ENCODE measurements at places on chromosomes 3 and 15. TPM values are rescaled to one million over a fixed set of nuclear protein-coding genes. Genes with fewer than 3 reads are reported as not detected.

Gene ACP3
- 0.62 TPM for total RNA-seq

- peak; percentile 72 for DNase-seq
Observed at GRCh38 chr15:99981191-99981647, 248.0 kb upstream of the LYSMD4 start.

- peak; percentile 23 for DNase-seq
Observed at GRCh38 chr15:55743729-55744655, 1.0 kb upstream of the PRTG start.

DNA sequence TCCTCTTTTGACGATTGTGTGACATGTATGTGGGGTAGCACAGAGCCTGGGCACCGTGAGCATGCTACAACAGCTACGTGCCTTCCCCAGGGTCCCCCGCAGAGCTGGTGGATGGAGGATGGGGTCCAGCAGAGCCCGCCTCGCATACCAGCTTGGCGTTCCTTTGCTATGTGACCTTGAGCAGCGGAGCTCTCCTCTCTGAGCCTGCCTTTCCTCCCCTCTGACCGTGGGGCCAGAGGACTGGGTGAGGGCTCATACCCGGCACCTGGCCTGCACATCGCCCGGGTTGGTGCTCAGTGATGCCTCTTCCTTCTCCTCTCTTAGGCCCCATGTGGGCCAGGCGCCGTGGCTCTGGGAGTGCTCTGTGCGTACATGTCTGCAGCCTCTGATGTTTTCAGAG is 73.4 kb downstream of the FBLN2 start:
- DNase-seq: peak; percentile 43

DNA sequence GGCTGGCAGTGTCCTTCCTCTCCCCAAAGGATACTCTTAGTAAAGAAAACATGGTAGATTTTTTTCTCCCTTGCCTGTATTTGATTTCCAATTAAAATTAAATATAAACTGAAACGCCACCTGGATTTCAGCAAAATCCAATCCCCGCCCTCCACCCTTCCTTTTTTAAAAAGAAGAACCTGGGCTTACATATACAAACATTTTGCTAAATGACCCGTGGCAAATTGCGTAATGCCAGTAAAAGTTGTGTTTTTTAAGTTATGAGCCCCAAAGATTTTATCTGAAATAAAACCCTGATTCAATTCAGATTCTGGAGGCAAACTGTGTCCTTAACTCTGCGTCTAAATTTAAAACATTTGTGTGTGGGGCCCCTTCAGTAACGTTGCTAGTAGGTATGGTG is 403.0 kb downstream of the FOXP1 start:
- no peak for DNase-seq

DNA sequence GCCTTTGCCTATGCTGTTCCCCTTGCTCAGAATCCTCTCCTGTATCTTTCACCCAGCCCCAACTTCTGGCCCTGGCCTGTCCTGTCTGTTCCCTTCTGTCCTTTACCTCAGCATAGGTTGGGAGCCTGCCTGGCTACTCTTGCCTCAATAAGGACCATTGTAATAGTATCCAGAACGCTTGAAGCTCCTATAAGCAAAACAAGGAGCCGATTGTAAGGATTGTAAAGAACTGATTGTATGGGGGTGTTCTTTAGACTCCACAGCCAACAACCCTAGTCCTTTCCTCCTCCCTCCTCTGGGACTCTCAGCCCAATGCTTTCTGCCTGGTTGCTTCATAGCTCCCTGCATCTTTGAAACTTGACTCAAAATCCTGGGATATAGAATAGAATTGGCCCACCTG is 18.7 kb upstream of the RAD54L2 start:
- DNase-seq: no peak

DNA sequence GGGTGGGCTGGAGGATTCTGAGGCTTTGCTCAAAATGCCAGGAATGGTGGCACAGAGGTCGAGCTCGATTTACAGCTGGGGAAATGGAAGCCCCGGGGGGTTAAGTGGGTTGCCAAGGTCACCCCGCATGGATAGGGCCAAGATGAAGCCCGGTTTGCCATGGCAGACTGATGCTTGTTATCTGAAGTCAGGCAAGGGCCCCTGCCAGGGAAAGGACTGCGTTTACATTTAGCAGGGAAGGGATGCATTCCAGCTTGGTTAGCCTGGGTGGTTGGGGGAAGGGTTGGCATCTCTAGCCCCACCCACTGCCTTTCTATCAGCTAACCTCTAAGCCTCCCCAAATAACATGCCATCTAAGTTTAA is 79.0 kb downstream of the RPLP1 start:
- DNase-seq: peak; percentile 62

DNA sequence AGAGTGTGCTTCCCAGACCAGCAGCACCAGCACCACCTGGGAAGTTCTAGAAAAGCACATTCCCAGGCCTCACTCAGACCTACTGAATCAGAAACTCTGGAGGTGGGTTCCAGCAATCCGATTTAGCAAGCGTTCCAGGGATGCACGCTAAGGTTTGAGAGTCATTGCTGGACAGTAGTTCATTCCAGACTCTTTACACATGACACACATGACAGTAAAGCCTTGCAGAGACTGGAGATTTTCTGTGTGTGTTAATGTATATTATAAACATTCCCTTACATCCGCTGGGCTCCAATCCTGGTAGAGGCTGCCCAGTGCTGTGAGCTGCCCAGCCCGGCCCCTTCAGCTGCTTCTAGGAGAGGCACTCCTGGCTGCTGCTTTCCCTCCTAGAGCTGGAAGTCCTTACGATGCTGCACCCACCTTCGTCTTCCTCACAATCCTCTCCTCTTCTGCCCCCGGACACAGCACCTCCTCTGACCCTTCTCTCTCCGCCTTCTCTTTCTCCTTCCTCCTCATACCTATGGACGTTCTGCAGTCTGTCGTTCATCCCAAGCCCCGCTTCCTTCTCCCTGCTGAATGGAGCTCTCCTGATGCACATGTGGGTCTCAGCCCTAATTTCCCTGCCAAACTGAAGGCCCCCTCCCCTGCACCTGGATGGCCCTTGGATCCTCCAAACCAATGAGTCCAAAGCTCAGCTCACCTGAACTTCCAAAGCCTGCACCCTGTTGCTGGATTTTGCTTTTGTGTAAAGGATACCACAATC is 44.4 kb downstream of the ITGA11 start:
- DNase-seq: no peak

DNA sequence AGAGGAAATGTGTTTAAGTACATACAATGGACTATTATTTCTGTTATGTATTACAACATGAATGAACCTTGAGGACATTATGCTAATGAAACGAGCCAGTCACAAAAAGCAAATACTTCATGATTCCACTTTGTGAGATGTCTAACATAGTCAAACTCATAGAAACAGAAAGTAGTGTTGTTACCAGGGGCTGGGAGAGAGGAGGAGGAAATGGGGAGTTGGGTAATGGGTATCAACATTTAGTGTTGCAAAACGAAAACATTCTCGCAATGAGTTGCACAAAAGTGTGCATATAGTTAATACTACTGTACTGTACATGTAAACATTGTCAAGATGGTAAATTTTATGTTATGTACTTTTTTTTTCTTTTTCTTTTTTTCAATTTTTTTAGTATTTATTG is 194.3 kb downstream of the IL5RA start:
- DNase-seq: no peak

Gene ZNF80
- total RNA-seq: not detected

DNA sequence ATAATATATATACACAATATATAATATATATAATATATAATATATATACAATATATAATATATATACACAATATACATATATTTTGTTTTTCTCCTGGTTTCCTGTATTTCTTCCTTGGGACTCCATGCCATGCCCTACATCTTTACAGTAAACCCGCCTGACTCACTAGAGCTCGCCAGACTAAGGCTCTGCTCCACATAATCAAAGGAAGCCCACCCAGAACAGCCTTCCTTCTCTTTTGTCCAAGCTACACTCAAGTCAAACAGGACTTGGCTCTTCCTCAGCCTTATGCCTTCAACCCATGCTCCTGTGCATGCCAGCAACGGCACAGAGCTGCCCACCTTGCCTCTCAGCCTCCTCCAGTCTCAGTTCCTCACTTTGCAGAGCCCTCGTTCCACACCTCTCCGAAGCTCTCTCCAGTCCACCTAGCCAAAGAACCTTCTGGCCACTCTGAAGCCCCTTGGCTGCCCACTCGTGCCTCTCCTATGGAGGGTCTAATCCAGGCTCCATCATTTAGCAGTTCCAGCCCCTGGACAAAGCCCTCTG is 109.1 kb downstream of the RFTN1 start:
- DNase-seq: no peak

Gene ZMAT3
- total RNA-seq: 0.78 TPM
